ENCODE measurements at places on chromosomes 16 and 17.

DNA sequence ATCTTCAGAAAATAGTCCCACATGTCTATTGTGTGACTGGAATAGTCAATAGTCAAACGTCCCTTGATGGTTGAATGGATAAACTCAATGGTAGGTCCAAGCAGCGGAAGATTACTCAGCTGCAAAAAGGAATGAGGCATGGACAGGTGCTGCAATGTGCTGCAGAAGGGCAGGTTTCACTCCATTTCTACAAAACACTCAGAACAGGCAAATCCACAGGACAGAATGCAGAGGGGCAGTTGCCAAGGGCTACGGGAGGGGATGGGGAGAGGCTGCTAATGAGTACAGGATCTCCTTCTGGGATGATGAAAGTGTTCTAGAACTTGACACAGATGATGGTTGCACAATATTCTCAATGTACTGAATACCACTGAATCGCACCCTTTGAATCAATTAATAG lies 151.0 kb downstream of the RBFOX3 start:
- DNase-seq: no peak

DNA sequence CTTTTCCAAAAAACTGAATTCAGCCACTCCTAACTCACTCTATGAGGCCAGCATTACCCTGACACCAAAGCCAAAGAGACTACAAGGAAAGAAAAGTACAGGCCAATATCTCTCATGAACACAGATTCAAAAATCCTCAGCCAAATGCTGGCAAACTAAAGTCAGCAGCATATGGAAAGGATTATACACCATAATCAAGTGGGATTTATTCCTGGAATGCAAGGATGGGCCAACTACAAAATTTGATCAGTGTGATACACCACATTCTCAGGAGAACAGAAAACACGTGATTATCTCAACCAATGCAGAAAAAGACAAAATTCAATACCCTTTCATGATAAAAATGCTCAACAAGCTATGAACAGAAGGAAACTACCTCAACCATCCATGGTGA lies 7.7 kb upstream of the AATK start:
- no peak for DNase-seq

GRCh38 chr17:46020023-46020761 lies 21.1 kb downstream of the STH start:
- DNase-seq: peak; percentile 30

DNA sequence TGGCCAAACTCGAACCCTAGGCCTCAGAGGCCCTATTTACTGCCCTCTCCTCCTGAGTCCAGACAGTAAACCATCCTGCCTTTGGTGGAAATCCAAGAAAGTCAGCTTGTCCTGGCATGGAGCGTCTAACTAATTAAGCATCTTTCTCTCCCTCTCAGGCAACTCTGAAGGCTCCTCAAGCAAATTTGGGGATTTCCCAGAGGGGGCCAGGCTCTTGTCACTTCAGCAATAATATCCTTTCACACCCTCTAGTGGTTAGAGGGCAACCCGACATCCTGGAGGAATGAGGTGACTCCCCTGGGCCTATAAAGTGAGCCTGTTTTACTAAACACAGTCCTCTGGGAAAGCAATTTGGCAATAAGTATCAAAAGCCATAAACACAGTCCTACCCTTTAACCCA lies 60.4 kb downstream of the NOG start:
- no peak for DNase-seq

GRCh38 chr16:55773859-55774549 lies 58.9 kb downstream of the CES1 start:
- DNase-seq: no peak

GRCh38 chr17:62949036-62949435 lies 17.0 kb upstream of the TANC2 start:
- DNase-seq: no peak

GRCh38 chr17:82657926-82658325 lies 9.7 kb upstream of the WDR45B start:
- DNase-seq: no peak

DNA sequence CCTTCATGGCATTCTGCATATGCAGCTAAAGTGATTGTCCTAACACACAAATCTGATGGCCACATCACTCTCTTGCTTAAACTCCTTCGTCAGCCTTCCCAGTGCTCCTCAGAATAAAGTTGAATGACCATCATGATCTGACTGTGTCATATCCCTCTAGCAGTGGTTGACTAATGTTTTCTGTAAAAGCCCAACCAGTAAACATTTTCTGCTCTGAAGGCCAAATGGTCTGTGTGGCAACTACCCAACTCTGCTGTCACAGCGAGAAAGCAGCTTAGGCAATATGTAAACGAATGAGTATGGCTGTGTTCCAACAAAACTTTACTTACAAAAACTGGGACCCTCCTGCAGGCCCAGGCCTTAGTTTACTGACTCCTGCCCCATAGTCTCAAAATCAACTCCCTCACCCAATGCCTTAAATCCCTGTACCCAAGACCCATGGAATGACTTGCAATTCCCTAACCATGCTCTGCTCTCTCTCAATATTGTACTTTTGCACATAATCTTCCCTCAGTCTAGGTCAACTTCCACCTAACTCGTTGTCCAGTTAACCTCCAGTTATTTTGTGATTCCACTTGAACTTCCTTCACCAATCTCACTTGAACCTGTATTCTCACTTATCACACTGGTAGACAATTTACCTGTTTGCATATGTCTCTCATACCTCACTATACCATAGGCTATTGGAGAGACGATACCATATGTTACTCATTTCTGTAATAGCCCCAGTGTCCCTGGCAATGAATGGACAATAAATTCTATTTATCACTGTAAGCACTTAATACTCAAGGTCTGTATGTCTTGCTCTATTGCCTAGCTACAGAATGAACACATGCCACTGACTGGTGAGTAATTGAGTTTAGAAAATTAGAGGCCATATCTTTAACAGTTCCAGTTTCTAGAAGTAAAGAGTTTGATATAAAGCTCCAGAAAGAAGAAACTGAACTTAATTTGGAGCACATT lies 29.1 kb downstream of the TMEM100 start:
- no peak for DNase-seq

DNA sequence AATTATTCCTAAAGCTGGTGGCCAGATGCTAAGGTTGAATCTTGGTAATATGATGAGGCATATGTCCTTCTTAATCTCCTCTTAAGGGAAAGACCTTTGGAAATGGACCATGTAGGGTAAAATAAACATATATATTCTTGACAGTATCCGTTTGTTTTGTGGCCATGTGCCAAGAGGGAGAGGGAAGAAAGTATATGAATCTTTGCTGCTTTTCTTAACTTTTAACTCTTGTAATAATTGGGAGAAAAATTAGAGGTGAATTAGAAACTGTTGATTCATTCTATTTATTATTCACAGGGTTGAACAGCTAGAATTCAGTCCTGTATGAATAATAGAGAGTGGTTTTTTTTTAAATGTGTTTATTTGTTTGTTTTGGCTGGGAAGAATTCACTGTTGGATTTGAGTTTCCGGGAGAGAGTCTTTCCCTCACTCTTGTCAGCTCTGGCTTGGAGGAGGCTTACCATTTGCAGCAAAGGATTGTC lies 31.6 kb downstream of the AATF start:
- DNase-seq: no peak

- DNase-seq: peak; percentile 49
These were observed 1.0 kb upstream of the ATP2A3 start for GRCh38 chr17:3965118-3965800.

GRCh38 chr16:54006693-54007092 lies 279.9 kb downstream of the IRX3 start:
- no peak for DNase-seq

- no peak for DNase-seq
These were observed 411.7 kb downstream of the NPIPA7 start for GRCh38 chr16:16790597-16790996.

DNA sequence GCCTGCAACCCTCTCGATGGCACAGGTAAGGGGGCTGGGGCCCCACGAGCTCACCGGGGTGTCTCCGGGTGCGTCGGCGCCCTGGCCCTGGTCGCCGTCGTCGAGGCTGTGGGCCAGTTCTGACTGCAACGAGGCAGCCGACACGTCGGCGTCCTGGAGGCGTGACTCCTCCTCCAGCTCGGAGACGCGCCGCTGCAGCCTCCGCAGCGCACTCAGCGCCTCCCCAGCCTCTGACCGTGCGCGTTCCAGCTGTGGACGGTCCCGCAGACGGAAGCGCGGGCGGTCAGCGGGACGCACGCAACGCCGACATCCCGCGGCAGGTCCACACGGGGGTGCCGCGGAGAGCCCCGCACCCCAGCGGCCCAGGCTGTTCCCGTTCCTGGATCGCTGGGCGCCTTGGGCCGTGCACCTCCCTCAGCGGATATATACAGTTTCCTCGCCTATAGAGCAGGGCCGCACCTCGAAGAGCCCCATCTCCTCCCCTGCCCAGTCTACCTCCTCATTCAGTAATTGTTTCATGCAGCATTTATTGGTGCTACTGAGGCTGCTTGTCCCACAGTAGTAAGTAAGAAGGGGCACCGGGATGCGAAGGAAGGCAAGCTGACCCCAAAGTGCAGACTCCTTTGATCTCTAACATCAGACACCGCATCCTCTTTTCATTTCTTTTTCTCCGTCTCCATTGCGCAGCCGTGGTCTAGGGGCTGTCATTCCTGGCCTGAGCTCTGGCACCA lies 5.8 kb downstream of the THOC6 start:
- DNase-seq: no peak

DNA sequence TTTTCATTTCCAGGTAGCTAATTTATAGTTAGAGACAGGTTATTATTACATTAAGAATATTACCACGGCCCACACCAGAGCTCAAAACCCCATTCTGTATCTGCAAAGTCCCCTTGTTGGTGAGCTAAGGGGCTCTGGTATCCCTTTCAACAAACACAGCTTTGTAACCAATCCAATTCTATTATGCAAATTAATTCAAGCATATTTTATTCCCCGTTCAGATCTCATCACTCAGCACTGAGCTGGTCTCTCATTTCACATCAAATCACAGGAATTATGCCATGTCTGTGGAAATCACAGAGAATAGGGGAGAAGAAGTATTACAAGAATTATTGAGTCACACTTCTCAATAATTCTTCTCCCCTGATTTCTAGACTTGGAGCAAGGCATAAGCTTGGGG lies 111.7 kb downstream of the CDH11 start:
- no peak for DNase-seq

- no peak for DNase-seq
These were observed 41.1 kb upstream of the CDH13 start for GRCh38 chr16:82585675-82586074.

GRCh38 chr17:62761884-62762283 lies 46.2 kb downstream of the MARCHF10 start:
- no peak for DNase-seq

DNA sequence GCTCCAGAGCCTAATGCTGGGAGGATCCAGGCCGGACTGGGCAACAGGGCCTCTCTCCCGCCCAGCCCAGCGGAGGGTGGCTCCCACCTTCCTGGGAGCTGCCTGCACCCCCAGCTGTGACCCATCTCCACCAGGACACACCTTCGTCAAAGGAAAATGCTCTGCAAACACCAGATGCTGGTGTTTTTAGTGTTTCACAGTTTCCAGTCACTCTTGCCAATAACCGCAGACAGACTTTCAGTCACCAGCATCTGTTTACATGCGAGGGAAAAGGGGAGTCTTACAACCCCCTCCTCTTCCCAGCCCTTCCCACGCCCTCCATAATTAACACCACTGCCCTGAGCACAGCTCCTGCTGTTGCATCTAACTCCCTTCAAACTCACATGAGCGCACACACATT lies 25.3 kb downstream of the KLHDC4 start:
- DNase-seq: no peak

DNA sequence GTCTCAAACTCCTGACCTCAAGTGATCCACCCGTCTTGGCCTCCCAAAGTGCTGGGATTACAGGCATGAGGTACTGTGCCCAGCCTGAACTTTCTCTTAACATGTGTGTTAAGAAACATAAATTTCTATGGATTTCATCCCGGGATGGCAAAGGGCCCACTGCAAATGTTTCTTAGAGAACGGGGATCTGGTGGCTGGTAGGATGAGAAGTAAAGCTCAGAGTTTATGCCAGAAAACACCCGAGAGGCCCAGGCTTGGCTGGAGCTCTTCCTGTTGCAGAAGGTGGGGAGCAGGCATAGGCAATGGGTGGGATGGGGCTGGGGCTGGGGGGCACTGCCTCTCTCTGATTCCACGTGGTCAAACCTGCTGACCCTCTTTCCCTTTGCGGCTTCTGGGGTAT lies 5.6 kb upstream of the CARHSP1 start:
- DNase-seq: no peak

GRCh38 chr16:89120921-89121351 lies 27.3 kb downstream of the ACSF3 start:
- DNase-seq: no peak

DNA sequence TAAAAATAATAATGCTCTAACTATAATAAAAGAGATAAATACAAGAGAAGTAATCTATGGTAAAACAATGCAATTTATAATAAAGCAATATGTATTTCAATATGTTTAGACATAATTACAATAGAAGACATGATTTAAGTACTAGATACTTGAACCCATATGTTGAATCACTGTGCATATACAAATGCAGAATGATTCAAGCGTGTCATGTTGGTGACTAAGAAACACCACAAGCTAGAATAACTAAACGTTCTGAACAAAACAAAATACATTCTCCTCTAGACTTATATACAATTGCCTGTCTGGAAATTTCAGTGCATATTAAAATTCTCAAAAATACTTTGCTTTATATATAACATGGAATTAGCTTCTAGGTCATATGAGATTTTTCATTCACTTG lies 11.2 kb downstream of the TADA2A start:
- no peak for DNase-seq

GRCh38 chr17:57444682-57445450 lies 188.5 kb downstream of the MSI2 start:
- no peak for DNase-seq

DNA sequence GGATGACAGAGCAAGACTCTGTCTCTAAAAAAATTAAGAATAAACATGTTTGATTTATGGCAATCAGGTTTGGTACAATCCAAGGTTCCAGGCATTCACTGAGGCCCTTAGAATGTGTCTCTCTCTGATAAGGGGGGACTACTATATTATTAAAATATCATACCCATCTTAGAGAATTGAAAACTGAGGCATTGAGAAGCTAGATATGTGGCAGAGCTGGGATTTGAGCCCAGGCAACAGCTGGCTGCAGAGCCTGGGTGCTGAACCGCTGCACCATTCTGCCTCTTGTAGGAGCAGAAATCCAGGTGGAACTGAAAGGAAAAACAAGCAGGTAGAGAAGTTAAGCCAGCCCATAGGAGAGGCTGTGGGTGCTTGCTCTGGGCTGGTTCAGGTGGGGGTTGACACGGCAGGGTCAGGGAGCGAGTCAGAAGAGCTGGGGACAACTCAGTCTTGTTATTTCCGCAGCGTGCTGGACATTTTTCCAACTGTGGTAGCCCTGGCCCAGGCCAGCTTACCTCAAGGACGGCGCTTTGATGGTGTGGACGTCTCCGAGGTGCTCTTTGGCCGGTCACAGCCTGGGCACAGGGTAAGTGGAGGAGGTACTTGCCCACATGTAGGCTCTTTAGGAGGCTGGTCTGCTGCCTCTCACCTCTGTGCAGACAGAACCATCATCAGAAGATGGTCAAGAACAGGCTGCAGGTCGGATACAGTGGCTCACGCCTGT lies 62.5 kb downstream of the WIPI1 start:
- no peak for DNase-seq

GRCh38 chr17:75270218-75270965 lies 639 bp downstream of the MIF4GD start:
- peak; percentile 13 for DNase-seq

GRCh38 chr17:34412965-34413441 lies 50.0 kb upstream of the CCL1 start:
- no peak for DNase-seq

Measured in T-helper 22 cell (primary cell).